ENCODE measurements at places on chromosomes 13 and 19. TPM values are rescaled to one million over a fixed set of nuclear protein-coding genes. Genes with fewer than 3 reads are reported as not detected.

ATP4B gene
- not detected for total RNA-seq

DNA sequence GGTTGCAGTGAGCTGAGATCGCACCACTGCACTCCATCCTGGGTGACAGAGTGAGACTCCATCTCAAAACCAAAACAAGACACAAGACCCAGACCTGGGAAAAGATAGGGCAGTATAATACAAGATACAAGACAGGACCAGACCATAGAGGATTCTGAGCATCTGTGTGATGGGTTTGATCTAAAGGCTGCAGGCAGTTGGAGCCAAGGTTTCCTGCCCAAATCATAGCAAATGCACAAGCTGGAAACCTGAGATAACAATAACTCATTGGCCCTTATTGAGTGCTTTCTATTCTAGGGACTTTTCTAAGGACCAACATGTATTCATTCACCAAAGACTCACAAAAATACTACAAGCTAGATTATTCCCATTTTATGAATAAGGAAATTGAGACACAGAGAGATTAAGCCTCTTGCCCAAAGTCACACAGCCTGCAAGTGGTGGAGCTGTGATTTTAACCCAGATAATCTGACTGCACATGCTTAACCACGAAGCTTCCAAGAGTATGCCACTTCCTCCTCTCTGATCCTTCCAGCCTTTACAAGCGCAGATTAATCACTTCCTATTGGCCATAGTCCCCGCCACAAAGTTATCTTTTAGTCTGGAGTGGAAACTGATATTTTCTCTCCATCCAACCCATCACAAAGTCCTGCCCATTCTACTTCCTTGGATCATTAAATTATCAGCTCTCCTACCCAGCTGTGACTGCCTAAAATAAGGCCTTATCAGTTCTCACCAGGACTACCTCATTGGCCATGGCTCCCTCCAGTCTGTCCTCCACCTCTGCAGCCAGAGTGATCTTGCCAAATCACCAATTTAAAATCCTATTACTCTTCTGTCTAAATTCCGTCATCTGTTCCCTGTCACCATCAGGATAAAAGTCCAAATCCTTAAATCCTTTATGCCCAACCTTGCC is 147.2 kb downstream of the FLT1 start:
- H3K27me3 ChIP-seq: no peaks in the 10 kb centered on the region
- H3K4me3 ChIP-seq: no peak overlapping the region
- H3K27ac ChIP-seq: no peak overlapping the region
- H3K4me1 ChIP-seq: no peaks in the 10 kb centered on the region

DDX49 gene
- total RNA-seq: 49.7 TPM

GRCh38 chr13:112887151-112887550 is 81.9 kb upstream of the MCF2L start:
- DNase-seq: no peak
- H3K36me3 ChIP-seq: peaks cover 7% of the 10 kb centered on the region
- H3K27me3 ChIP-seq: no peaks in the 10 kb centered on the region
- H3K4me3 ChIP-seq: no peak overlapping the region
- H3K27ac ChIP-seq: no peak overlapping the region

GRCh38 chr19:51065221-51065960 is 499 bp upstream of the KLK13 start:
- H3K36me3 ChIP-seq: no peaks in the 10 kb centered on the region
- H3K4me1 ChIP-seq: peaks cover 3% of the 10 kb centered on the region
- H3K27ac ChIP-seq: no peak overlapping the region
- H3K27me3 ChIP-seq: peaks cover 23% of the 10 kb centered on the region
- DNase-seq: no peak
- H3K4me3 ChIP-seq: peak overlapping the region; percentile 6

DNA sequence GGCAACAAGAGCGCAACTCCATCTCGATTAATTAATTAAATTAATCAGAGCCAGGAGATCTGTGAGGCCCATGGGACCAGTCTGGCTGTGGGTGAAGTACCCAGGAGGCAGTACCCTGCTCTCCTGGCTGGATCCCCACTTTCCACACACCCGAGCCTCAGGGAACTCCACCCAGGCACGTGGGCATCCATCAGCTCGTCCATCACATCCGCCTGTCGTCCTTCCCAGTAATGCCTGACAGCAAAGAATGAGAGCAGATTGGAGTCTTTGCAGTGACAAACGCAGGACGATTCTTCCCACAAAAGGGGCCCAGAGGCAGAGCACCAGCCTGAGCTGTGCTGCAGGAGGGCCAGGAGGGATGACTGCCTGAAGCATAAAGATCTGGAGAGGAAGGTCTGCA is 35.8 kb downstream of the VSTM2B start:
- H3K4me3 ChIP-seq: no peak overlapping the region
- DNase-seq: no peak
- no peak overlapping the region for H3K27ac ChIP-seq
- peaks cover 12% of the 10 kb centered on the region for H3K27me3 ChIP-seq
- H3K36me3 ChIP-seq: no peaks in the 10 kb centered on the region

EFNB2 gene
- total RNA-seq: 0.20 TPM

- no peaks in the 10 kb centered on the region for H3K27me3 ChIP-seq
- no peak overlapping the region for H3K4me3 ChIP-seq
- H3K4me1 ChIP-seq: peaks cover 21% of the 10 kb centered on the region
Measured at GRCh38 chr19:58345558-58345957, 7.7 kb downstream of the A1BG start.

DNA sequence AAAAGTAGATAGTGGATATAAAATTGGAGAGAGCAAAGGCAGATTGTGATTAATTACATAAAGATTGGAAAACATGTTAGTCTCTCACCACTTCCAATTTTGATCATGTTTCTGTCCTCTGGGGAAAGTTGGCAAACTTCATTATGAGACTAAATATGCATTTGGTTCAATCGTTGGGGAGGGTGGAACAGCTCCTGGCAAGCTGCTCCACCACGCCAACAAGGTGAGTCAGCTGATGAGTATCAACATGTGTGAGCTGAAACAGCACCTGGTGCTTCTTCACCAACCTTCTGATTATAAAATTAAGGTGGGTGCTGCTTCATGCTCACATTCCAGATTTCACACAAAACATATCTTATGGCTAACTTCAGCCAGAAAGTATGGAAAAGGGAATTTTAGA is 1784.6 kb downstream of the SLITRK5 start:
- H3K4me1 ChIP-seq: no peaks in the 10 kb centered on the region
- no peaks in the 10 kb centered on the region for H3K27me3 ChIP-seq
- no peak overlapping the region for H3K4me3 ChIP-seq
- no peak overlapping the region for H3K27ac ChIP-seq
- no peaks in the 10 kb centered on the region for H3K36me3 ChIP-seq

GRCh38 chr19:47511128-47511517 is 3.7 kb downstream of the NAPA start:
- H3K27me3 ChIP-seq: no peaks in the 10 kb centered on the region
- DNase-seq: no peak
- H3K36me3 ChIP-seq: peaks cover 38% of the 10 kb centered on the region
- H3K4me1 ChIP-seq: peaks cover 75% of the 10 kb centered on the region
- no peak overlapping the region for H3K27ac ChIP-seq

HIF3A gene
- not detected for total RNA-seq

DNA sequence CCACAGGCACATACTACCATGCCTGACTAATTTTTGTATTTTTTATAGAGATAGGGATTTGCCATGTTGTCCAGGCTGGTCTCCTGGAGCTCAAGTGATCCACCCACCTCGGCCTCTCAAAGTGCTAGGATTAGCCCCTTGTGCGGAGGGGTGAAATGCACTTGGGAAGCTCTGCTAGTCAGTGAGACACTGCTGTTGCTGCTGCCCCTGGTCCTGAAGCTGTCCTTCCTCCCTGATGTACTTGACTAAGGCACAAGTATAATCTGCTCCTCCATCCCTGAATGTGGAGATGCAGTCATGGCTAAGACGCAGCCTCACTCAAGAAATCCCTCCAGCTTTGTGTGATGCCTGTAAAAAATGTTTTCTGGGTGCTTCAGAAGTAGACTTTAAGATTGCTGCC is 124.5 kb downstream of the KCTD15 start:
- H3K4me3 ChIP-seq: no peak overlapping the region
- no peaks in the 10 kb centered on the region for H3K36me3 ChIP-seq
- no peak for DNase-seq

GRCh38 chr19:296476-297225 is 5.4 kb upstream of the PLPP2 start:
- H3K4me3 ChIP-seq: no peak overlapping the region
- H3K36me3 ChIP-seq: no peaks in the 10 kb centered on the region
- peaks cover 9% of the 10 kb centered on the region for H3K4me1 ChIP-seq
- H3K27me3 ChIP-seq: peaks cover 33% of the 10 kb centered on the region
- H3K27ac ChIP-seq: no peak overlapping the region

EHD2 gene
- total RNA-seq: 0.16 TPM

GRCh38 chr13:28339419-28339818 is 155.5 kb downstream of the FLT1 start:
- no peaks in the 10 kb centered on the region for H3K4me1 ChIP-seq
- no peak overlapping the region for H3K27ac ChIP-seq
- DNase-seq: no peak
- H3K36me3 ChIP-seq: no peaks in the 10 kb centered on the region
- no peak overlapping the region for H3K4me3 ChIP-seq

GRCh38 chr13:111900390-111901131 is 166.4 kb upstream of the SOX1 start:
- no peaks in the 10 kb centered on the region for H3K27me3 ChIP-seq
- no peak overlapping the region for H3K27ac ChIP-seq
- H3K36me3 ChIP-seq: no peaks in the 10 kb centered on the region
- DNase-seq: no peak
- no peaks in the 10 kb centered on the region for H3K4me1 ChIP-seq
- H3K4me3 ChIP-seq: no peak overlapping the region

- no peak overlapping the region for H3K27ac ChIP-seq
- no peak overlapping the region for H3K4me3 ChIP-seq
- no peak for DNase-seq
- H3K4me1 ChIP-seq: no peaks in the 10 kb centered on the region
- H3K27me3 ChIP-seq: no peaks in the 10 kb centered on the region
Measured at GRCh38 chr13:39047560-39047959, 9.3 kb downstream of the NHLRC3 start.

- peaks cover 25% of the 10 kb centered on the region for H3K27me3 ChIP-seq
- no peak overlapping the region for H3K4me3 ChIP-seq
- H3K4me1 ChIP-seq: peaks cover 40% of the 10 kb centered on the region
- DNase-seq: no peak
- H3K27ac ChIP-seq: no peak overlapping the region
Measured at GRCh38 chr19:677601-678436, 1.6 kb downstream of the FSTL3 start.

Data from CD4-positive, alpha-beta T cell (primary cell).